Fibroblast of gingiva (primary cell): ENCODE measurements at places on chromosomes 5 and 9.

- no peak for DNase-seq
Observed at GRCh38 chr5:139634541-139634940, 13.6 kb upstream of the CXXC5 start.

GRCh38 chr5:17219469-17219868, 2.0 kb downstream of the BASP1 start:
- no peak for DNase-seq

- no peak for DNase-seq
Observed at GRCh38 chr5:169125571-169125970, 175.4 kb downstream of the SLIT3 start.

- no peak for DNase-seq
Observed at GRCh38 chr5:127061956-127062355, 11.3 kb downstream of the C5orf63 start.

GRCh38 chr5:71830681-71831539, 111.8 kb downstream of the CARTPT start:
- peak; percentile 91 for DNase-seq

- DNase-seq, result no peak
Observed at GRCh38 chr9:126692041-126692758, 78.5 kb downstream of the LMX1B start.

DNA sequence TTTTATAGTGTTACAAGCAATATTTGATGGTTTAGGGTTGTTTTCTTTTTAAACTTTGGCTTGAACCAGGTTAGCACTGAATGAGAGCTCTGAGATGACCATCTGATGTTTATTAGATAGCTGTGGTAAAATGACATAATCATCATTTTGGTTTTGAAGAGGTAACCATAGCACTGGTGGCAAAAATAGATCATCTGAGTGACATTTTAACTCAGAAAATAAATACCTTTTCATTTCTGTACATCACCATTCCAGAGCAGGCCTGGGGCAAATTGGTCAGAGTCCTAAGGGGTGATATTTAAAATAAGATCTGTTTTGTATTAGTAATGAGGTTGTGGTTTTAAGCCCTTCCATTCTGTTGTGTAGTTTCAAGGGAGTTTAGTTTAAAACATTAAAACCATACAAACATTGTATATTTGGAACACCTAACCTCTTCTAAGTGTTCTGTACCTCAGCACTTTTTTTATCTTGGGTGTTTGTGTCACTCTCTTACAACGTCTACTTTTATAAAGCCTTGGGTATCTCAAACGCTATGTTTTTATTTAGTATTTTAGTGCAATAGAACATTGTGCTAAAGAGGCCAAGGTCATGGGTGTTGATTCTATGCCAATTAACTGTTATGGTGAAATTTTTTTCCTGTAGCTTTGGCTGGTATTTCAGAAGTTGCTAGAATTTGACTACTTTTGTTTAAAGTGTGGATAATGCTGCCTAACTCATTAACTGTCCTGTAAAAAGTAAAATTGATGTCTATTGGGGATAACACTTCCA, 166.1 kb downstream of the CD180 start:
- DNase-seq, result peak; percentile 78

DNA sequence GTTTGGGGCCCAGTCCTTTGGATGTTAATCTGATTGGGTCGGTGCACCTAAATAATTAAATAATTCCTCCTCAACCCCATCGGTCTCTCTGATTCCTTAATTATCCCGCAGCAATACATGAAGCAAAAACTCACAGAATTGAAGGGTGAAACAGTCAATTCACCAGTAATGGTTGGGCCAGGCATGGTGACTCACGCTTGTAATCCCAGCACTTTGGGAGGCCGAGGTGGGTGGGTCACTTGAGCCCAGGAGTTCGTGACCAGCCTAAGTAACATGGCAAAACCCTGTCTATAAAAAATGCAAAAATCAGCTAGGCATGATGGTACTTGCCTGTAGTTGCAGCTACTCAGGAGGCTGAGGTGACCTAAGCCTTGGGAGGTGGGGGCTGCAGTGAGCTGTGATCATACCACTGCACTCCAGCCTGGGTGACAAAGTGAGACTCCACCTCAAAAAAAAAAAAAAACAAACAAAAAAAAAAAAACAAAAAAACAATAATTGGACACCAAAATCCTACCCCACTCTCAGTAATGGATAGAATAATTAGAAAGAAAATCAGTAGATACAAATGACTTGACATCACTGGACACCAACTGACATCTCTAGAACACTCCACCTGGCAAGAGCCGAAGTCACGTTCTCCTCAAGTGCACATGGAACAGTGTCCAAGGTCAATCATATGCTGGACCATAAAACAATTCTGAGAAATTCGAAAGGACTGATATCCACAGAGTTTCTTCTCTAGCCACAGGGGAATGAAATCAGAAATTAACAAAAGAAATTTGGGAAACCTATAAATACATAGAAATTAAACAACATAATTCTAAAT, 5.3 kb downstream of the ABO start:
- no peak for DNase-seq

DNA sequence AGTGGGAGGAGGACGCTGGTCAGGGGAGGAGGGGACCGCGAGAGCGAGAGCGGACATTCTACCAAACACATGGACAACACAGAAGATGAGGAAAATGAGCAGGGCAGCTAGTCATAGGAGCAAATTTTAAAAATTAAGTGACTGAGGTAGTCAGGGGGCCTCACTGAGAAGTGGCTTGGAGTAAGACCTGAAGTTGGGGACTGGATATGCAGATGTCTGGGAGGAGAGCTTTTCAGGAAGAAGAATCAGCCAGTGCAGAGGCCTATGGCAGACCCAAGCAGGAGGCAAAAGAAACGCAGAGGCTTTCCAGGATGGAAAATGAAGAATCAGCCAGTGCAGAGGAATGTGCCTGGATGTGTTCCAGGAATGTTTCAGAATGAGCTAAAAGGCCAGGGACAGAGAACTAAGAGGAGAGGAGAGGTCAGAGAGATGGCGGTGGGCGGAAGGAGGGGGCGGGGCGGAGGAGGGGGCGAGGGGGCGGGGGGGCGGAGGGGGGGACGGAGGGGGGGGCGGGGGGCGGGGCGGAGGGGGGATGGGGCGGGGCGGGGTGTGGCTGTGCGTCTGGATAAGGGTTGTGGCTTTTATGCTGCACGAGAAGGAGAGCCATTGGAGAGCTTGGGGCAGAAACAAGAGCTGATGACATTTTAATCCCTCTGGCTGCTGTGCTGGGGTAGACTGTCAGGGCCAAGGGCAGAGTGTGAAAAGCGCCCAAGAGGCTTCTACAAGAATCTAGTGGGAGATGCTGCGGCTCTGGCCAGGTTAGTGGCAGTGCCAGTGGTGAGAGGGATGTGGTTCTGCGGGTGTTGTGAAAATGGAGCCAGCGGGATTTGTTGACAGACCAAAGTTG, 129.6 kb downstream of the KCNIP1 start:
- peak; percentile 88 for DNase-seq

- no peak for DNase-seq
Observed at GRCh38 chr9:21848615-21849014, 46.2 kb downstream of the MTAP start.

DNA sequence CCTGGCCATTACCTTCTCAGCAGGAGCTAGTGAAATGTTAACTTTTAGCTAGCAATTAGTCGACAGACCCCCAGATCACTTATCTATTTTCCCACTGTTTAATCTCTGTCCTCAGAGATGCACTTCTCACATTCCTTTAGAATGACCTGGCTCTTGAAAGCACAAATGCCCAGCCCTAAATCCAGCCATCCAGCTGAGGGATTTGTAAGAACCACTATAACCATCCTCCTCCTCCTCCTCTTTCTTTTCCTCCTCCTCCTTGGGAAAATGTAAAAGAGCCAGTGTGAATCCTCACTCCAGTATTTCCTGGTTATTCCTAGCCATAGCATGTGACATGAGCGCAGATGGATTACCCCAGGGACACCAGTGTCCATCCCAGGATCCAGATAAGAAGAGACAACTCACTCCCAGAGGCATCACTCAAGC, 124.3 kb downstream of the ENC1 start:
- no peak for DNase-seq

GRCh38 chr5:151033217-151033934, 13.0 kb downstream of the GPX3 start:
- no peak for DNase-seq

- DNase-seq, result no peak
Observed at GRCh38 chr9:132989414-132989996, 11.0 kb downstream of the GFI1B start.

DNA sequence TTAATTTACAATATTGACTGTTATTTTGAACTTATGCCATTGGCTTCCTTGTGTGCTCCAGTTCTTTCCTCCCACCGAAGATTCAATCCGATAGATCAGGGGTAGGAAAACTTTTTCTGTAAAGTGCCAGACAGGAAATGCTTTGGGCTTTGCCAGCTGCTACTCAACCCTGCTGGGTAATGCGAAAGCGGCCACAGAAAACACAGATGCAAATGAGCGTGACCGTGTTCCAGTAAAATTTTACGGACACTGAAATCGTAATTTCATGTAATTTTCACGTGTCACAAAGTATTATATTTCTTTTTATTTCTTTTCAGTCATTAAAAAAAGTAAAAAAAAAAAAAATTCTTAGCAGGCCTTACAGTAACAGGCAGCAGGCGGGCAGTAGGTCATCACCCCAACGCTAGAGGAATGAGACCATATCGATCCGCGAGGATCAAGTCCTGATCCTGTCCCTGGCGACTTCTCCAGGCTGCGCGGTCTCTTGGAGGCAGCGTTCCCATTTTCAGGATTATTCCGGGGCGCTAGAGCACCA, 599 bp downstream of the NMRK1 start:
- peak; percentile 65 for DNase-seq

- no peak for DNase-seq
Observed at GRCh38 chr5:66741394-66741793, 145.2 kb downstream of the MAST4 start.
